Heart right ventricle (tissue), 16 donors: ENCODE measurements at places on chromosomes 12 and 14. TPM values are rescaled to one million over a fixed set of nuclear protein-coding genes. Genes with fewer than 3 reads are reported as not detected.
A peak's percentile ranks its signal among the peaks of the same experiment; 100 is the strongest.

DNA sequence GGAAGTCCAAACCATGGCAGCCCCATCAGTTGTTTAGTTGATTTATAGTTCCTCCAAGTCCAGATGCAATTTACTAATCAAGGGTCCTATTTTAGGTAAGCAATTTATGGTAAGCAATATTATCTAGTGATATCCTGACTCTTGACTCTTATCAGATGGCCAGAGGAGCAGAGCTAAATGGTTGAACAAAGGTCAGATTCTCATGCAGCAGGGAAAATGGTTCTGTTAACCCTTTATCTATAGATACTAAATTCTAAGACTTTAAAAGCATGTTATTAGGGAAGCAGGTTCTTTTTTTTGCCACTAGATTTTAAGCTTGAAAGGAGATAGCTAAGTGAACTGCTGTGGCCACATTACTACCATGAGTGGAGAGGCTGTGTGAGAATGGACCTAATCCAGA lies 427.1 kb upstream of the FBXO33 start:
- no peak for DNase-seq

DNA sequence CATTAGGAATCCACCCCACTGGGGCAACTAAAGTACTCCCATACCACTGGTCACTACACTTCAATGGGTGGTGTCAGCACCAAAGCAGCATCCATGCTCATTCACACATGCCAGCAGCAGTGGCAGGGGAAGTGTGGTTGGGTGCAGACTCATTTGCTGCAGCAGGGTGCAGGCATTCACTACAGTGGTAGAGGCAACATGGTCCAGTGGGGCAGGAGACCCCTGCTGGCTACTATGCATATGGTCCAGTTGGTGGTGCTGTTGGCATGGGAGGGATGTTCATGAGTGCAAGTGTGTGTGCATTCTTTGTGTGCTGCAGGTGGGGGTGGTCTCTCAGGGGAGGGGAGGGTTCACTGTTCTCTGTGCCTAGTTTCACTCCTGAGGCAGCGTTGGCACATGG lies 908.4 kb upstream of the NOVA1 start:
- DNase-seq, result no peak

DNA sequence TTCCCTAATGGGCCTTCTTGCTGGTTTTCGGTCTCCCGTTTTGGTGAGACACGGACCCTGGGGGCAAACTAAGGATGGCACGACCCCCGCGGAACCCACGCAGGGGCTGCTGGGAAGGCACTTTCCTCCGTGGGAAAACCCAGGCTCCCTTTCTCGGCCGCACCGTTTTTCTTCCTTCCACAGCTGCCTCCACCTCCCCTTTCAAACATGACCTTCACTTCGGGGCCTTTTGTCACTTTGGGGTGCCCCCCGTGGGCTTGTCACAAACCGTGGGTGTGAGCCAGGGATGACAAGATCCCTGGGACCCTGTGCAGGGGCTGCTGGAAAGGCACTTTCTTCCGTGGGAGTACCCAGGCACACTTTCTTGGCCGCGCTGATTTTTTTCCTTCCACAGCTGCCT lies 268.7 kb downstream of the ALG10 start:
- DNase-seq, result no peak

TMEM116 gene
- total RNA-seq, result 54.1 TPM

CABP1 gene
- 3.5 TPM for total RNA-seq

DNA sequence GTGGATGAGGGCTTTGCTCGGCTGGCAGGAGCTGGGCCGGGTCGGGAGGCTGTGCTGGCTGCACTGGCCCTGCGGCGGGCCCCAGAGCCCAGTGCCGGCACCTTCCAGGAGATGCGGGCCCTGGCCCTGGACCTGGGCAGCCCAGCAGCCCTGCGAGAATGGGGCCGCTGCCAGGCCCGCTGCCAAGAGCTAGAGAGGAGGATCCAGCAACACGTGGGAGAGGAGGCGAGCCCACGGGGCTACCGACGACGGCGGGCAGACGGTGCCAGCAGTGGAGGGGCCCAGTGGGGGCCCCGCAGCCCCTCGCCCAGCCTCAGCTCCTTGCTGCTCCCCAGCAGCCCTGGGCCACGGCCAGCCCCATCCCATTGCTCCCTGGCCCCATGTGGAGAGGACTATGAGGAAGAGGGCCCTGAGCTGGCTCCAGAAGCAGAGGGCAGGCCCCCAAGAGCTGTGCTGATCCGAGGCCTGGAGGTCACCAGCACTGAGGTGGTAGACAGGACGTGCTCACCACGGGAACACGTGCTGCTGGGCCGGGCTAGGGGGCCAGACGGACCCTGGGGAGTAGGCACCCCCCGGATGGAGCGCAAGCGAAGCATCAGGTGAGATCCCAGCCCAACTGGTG lies 11.5 kb downstream of the ARHGEF40 start:
- no peak for DNase-seq

SLC10A1 gene
- total RNA-seq, result not detected

TMEM229B gene
- 1.0 TPM for total RNA-seq

CCDC177 gene
- total RNA-seq, result not detected

MORN3 gene
- not detected for total RNA-seq

A2M gene
- 296 TPM for total RNA-seq

- no peak for DNase-seq
These were observed 30.4 kb downstream of the ATP2B1 start for GRCh38 chr12:89678225-89678624.

- DNase-seq, result no peak
These were observed 30.4 kb downstream of the SOAT2 start for GRCh38 chr12:53133722-53134121.

DNA sequence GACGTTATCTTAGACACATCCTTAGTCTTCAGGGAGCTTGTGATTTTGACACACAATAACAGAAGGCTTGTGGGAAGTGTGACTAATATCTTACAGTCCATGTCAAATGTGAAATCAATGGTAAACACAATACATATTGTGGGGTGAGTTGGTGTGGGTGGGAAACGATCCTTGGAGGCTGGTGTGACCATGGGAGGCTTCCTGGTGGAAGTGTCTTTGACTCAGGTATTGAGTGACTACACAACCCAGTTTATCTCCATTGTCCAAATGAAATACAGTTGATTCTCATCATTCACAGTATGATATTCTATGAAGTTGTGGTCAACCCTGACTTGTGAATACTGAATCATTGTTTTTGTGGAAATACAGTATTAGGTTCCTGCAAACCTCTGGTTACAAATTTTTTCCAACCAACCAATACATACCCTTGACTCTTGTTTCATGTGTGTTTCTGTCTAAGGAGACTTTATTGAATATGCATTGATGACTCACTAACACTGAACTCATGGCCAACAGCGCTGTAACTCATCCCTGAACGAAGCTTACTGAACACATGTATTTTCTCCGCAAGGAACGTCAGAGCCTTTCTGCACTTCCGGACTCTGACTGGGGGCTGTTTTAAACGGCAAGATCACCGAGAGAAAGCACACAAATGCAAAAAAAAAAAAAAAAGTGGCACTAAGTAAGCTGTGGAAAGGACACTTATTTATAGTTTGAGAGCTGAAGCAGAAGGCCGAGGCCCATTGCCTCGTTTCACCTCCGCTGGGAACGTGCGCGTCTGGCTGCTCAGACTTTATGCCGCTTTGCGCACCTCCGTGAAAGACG lies 59.0 kb downstream of the CLMN start:
- peak; percentile 29 for DNase-seq

DNA sequence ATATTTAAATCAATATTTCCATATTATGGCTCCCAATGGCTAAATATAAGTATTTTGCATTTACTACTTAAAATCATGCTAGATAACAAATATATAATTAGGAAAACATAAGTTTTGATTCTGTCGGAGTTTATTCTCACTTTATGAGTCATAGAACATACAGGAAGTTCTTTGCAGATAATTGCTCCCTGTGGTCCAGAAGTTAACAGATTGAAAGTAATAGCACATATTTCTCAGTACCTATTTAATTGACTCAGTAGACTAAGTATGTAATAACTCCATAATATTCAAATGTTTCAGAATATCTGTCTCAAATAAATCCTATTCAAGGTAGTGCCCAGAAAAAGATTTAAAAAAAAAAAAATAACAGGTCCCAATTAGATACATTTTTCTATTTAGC lies 806.0 kb upstream of the ATXN7L3B start:
- DNase-seq, result no peak

- DNase-seq, result no peak
These were observed 87.4 kb upstream of the PKP2 start for GRCh38 chr12:32983968-32984367.

TEX22 gene
- 0.42 TPM for total RNA-seq

GRCh38 chr14:103074729-103075367 lies 9.2 kb upstream of the LBHD2 start:
- DNase-seq, result peak; percentile 82

DNA sequence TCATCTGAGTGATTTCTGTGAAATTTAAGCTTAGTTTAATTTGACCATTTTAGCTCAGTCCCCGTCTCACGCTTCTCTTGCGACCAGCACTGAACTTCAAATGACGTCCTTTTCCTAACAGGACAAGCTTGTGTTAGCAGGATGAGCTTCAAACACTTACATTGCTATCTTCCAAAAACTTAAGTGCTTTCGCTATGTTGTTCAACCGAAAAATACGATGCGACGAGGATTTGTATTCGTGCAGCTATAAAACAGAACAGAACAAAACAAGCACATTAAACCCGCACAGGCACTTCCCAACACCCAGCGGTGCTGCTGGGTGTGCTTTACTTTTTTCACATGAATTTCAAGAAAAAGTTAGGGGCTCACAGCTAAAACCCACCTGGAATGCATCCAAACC lies 64.2 kb upstream of the DICER1 start:
- DNase-seq, result no peak

- DNase-seq, result no peak
These were observed 55.4 kb downstream of the SAMD4A start for GRCh38 chr14:54622192-54622958.
